NCI-H1105 (cell line): ENCODE measurements at places on chromosomes 3 and 15.

GRCh38 chr3:128874481-128875180, 4.8 kb upstream of the ACAD9 start:
- DNase-seq, result no peak

- DNase-seq, result no peak
These were observed 199.1 kb upstream of the SUCLG2 start for GRCh38 chr3:67853520-67853919.

- no peak for DNase-seq
These were observed 29.5 kb upstream of the SNRK start for GRCh38 chr3:43256714-43257461.

GRCh38 chr15:56337084-56337725, 28.0 kb upstream of the TEX9 start:
- DNase-seq, result no peak

GRCh38 chr3:128194843-128195242, 41.6 kb downstream of the EEFSEC start:
- no peak for DNase-seq

GRCh38 chr3:111862974-111863373, 3.9 kb downstream of the PHLDB2 start:
- no peak for DNase-seq

DNA sequence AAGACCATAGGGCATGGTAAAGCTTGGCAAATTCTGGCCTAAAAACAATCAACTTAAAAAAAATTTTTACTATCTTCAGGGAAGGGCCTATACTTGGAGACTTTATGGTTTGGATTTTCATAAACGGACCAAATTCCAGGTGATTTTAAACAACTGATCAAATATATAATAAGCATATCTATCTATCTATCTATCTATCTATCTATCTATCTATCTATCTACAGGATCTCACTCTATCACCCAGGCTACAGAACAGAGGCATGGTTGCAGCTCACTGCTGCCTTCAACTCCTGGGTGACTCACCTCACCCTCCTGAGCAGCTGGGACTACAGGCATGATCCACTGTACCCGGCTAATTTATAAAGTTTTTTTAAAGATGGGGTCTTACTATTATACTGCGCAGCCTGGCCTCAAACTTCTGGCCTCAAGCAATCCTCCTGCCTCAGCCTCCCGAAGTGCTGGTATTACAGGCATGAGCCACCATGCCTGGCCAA, 6.7 kb downstream of the SPPL2A start:
- DNase-seq, result no peak

GRCh38 chr15:48222627-48223026, 16.5 kb downstream of the SLC12A1 start:
- no peak for DNase-seq

- no peak for DNase-seq
These were observed 22.7 kb downstream of the APH1B start for GRCh38 chr15:63299943-63300575.

DNA sequence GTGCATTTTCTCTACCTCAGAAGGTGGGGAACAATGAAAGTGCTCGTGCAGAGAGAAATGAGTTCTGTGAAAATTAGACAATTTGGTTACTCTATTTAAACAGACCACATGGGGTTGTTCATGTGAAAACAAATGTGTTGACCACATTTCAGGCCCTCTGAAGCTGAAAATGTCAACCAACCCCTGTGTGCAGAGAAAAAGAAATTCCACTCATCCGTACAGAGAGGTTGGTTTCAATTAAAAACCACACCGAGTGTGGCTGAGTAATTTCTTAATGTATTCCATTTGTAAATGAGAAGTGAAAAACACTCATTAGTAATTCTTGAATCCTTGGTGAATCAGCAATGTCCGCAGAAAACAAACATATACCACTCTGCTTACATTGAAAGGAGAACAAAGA, 46.9 kb upstream of the SLC7A14 start:
- no peak for DNase-seq

DNA sequence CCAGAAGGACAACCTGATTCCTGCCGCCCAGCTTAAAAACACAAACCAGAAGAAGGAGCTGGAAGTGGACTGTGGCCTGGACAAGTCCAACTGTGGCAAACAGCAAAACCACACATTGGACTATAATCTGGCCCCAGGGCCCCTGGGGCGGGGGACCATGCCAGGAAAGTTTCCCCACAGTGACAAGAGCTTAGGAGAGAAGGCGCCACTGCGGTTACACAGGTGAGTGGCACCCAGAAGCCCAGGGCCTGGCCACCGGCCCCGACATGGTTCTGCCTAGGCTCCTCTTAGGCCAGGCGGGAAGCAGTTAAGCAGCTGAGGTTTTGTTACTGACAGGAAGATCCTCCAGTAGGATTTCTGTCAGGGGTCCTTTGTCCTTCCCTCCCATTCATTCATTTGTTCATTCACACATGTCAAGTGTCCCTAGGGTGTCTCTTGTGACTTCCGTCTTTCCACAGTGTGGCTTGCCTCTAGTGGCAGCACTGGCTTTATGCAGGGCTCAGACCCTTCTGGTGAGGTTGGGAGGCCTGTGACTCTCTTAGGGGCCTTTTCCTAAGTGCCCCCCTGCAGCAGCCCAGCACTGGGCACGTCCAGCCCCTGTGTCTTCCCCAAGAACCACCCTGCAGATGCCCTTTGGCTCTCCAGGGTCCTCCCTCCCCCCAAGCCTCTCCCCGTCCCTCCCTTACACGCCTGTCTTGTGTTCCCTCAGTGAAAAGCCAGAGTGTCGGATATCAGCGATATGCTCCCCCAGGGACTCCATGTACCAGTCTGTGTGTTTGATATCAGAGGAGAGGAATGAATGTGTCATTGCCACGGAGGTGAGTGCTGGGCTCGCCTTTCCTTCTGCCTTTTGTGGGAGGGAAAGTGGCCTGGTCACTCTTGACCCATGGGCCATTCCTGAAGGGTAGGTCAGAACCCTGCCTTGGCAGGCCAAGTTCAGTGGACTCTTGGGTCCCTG, 7.8 kb downstream of the DLL4 start:
- DNase-seq, result no peak

DNA sequence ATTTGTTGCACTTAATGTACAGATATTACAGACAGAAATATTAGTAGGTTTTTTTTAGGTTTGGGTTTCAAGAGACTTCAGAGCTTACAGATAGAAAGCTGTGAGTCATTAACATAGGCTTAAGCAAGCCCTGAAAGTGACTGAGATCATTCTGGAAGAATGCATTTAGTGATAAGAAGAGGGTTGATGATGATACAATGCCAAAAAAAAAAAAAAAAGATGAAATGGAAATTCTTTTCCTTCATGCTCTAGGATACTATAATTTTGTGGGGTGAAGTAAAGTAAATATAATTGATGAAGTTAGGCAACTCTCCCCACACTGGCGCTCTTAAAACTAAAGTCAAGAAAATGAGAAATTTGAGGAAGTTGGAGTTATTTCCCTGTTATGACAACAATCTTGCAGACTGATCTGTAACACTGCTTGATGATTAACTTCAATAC, 169.4 kb upstream of the ZNF385D start:
- DNase-seq, result no peak

DNA sequence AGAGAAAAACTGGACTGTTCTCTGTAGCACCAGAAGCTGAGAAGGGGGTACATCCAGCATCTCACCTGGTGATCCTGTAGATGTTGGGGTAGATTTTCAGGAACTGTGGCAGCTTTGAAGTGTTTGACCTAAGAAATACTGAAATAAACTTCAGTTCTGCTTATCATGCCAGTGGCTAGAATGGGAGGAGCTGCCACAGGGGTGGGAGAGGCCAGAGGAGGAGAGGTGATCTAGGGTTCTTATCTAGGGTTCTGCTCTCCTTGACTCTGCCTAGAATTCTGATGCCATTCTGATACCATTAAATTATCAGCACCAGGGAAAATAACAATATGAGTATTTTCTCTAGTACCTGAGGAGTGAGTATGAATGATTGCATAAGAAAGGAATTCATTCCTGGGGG, 10.2 kb upstream of the CPOX start:
- DNase-seq, result no peak

- DNase-seq, result no peak
These were observed 196.4 kb upstream of the NANOGP8 start for GRCh38 chr15:35281515-35281914.

GRCh38 chr15:45873781-45874180, 239.0 kb downstream of the SQOR start:
- DNase-seq, result no peak

DNA sequence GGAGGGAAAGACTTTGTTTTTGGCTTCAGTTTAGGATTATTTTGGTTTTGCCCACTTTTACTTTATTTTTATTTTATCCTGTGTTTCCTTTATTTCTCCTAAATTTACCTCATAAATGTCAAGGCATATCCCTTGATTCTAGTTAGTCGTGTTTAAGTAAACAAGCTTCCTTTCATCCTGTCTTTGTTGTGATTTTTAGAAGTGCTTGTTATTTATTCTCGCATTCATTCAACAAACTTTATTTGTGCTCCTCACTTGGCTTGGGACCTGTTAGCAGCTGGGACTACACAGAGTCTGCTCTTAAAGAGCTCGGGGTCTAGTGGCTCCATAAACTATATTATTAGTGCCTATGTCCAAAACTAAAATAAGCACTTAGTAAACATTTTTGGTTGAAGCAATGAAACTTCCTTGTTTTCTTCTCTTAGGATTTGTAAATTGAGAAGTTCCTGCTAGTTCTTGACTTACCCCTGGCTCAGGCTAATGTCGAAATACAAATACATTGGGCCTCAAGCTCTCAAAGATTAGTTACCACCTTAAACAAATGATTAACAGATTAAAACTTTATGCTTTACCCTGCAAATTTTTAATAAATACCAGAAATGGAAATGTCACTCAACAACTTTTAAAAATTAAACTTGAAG, 19.0 kb upstream of the DMXL2 start:
- DNase-seq, result no peak

- no peak for DNase-seq
These were observed 6.0 kb upstream of the LARP6 start for GRCh38 chr15:70859998-70860397.

DNA sequence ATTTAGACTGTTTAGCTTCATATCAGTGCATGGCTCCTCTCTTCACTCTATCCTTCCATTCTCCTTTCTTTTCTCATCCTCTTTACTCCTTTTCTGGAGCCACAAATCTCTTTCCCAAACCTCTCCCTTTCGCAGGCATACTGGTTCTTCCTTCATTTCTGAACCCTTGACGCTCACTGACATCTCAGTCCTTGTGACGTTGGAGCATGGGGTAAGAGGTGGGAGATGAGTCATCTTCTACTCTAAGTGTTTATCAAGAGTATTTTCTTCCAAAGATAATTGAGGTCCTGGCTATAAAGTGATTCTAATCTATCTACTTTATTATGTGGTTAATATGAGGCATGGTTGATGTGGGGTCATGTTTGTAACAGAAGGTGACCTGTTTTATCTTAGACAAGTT, 414.2 kb downstream of the AGBL1 start:
- no peak for DNase-seq

- DNase-seq, result no peak
These were observed 540.9 kb upstream of the MDFIC2 start for GRCh38 chr3:70853161-70853944.

GRCh38 chr15:69760258-69760845, 307.7 kb downstream of the RPLP1 start:
- DNase-seq, result no peak

DNA sequence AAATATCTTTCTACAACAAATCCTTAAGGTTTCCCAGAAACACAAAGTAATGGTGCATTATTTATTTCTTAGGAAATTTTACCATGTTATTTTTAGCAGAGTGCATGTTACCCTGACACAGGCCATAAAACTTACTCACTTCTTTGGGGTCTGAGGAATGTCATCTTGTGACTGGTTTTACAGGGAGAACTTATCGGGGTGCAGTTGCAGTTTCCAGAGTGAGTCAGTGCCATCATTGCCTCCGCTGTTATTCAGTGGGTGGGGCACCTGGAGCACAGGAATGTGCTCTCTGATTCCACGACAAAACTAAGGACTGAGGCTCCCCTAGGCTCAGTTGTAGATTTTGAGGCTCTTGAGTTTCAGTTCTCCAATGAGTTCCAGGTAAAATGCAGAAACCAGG, 11.1 kb upstream of the GREM1 start:
- no peak for DNase-seq

DNA sequence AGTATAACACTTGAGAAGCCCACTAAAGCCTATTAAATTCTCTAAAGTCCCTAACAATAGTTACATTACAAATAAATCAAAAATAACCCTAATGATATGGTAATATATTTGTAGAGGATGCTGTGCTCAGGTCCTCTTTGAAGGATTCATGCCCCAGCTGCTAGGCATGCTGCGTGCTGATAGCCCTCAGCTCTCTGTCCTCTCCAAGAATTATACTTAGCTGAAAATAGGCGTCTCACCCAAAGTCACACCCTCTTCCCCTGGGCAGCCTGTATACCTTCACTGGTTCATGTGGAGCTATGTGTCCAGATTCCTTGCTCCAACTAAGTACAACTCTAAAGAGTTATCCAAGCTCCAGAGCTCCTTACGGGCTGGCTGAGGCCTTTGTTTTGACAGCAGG, 312.5 kb upstream of the ZNF385D start:
- no peak for DNase-seq

GRCh38 chr3:133014325-133014724, 23.9 kb upstream of the TMEM108 start:
- DNase-seq, result no peak

DNA sequence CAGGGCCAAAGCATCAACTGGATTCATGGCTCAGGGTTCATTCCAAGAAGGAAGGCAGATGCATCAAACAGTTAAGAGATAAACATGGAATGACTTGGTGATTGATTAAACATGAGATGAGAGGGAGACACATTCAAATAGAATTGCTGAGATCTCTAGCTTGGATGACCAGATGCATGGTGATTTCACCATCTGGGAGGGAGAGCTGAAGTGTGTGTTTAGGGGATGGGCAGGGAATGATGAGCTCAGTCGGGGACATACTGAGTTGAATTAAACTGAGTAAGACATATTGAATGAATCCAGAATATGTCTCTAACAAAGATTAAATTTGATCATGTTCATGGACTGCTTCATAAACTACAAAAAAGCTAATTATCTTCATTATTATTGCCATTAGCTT, 35.5 kb downstream of the CADPS start:
- no peak for DNase-seq

- no peak for DNase-seq
These were observed 203.9 kb downstream of the VGLL3 start for GRCh38 chr3:86787091-86787490.

DNA sequence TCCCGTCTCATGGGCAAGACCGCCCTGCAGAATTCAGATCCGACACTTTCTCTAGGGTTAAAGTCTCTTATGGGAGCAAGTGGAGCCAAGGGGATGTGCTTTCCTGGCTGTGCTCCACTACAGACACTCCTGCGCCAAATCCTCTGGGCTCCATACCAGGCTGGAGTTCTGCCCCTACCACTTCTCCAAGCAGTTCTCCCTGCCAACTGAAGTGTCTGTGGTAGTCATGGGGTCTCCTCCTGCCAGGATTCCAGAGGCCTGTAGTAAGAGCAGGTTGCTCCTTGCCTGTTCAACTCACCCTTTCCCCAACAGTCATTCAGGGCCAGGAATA, 403.2 kb downstream of the GRM7 start:
- no peak for DNase-seq

GRCh38 chr15:81740416-81740815, 305.4 kb downstream of the MEX3B start:
- no peak for DNase-seq

- DNase-seq, result no peak
These were observed 23.1 kb downstream of the TP53BP1 start for GRCh38 chr15:43469867-43470266.
